Mucosa of descending colon (tissue), 3 donors: ENCODE measurements at places on chromosomes 7 and 10. TPM values are rescaled to one million over a fixed set of nuclear protein-coding genes. Genes with fewer than 3 reads are reported as not detected.

IKZF1 gene
- total RNA-seq = 8.8 TPM

LARP4B gene
- 97.5 TPM for total RNA-seq

MLXIPL gene
- total RNA-seq = 15.1 TPM

KCND2 gene
- 0.41 TPM for total RNA-seq

HGF gene
- total RNA-seq = 1.4 TPM

MMRN2 gene
- 5.7 TPM for total RNA-seq

STK31 gene
- total RNA-seq = 1.3 TPM

GNAT3 gene
- total RNA-seq = not detected

AKR1C4 gene
- not detected for total RNA-seq
